ENCODE measurements at places on chromosomes 3 and 15.

DNA sequence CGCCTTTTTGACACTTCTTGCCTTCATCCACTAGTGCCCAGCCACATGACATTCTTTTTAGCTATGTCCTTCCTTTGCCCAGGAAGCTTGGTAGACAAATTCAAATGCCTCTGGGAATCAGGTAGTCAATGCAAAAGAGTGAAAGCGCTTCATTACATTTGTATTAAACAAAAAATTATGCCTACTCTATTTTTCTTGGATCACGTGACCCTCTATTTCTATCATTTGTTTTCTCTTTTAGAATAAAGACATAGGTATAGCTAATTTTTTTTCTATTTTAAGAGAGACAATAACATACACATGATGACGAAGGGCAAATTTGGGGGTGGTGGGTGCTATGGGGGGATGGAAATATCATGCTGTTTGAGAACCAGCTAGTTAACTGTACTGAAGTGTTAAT is 384.8 kb downstream of the C3orf38 start:
- DNase-seq, result no peak

DNA sequence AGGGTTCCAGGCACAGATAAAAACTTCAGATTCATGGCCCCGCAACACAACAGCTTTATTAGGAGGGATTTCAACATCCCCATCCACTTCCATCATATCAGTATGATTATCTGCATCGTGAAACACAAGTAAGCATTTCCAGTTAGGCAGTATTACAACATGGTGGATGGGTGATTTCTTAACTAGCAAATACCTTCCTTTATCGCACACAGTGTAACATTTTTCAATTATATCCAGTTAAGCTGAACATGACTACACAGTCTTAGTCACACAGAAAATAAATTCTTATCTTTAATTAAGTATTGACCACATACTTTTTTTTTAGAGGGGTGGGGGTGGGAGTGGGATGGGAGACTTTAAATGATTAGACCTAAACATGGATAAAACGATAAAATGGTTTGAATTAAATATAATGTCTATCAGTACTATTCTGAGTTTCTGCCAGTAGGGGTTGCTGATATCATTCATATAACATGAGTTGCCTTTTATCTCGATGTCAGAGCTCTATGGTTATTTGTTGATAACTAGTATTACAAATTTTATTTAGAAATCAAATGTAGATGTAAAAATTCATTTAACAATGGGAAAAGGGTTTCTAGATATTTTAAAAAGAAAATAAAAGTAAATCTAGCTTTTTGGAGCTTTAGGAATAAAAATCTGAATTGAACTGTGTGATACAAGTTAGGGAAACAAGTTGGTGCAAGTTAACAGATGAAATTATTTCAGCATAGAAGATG is 146.6 kb downstream of the TBL1XR1 start:
- peak; percentile 86 for DNase-seq

- DNase-seq, result peak; percentile 18
Observed at GRCh38 chr15:77287385-77287784, 132.5 kb downstream of the PEAK1 start.

DNA sequence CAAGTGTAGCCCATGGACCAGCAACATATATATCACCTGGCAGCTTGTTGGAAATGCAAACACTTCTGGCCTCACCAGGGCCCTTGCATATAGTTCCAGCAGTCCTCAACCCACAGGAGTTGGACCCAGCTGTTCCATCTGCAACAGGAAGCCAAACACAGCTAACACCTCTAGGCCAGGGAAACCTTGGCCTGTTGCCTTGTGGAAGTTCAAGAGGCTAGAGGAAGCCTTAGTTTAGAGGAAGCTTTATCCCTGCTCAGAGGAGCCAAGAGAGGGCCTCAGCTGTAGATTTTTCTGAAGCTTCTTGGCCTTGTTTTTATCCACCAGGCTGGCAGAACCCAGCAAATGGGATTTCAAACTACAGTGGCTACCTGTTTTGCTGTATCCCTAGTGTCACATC is 11.4 kb downstream of the FHIT start:
- no peak for DNase-seq

DNA sequence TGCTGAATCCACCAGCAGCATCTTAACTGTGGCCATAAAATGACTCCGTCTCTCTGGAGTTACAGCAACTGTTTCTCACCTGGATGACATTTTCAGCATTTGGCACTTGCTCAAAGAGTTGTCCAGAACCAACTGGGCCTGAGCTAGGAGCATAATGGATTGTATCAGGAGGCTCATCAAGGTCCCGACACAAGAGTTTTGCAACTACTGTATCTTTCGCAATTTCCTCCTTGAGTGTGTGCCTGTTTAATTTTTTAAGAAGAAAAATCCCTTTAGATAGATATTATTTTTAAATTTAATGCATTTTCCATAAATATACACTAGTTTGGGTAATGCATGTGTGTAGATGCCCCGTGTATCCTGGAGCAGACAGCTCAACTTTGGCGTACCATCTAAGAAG is 44.3 kb upstream of the C3orf49 start:
- no peak for DNase-seq

- DNase-seq, result no peak
Observed at GRCh38 chr3:42658091-42658770, 4.7 kb downstream of the ZBTB47 start.

DNA sequence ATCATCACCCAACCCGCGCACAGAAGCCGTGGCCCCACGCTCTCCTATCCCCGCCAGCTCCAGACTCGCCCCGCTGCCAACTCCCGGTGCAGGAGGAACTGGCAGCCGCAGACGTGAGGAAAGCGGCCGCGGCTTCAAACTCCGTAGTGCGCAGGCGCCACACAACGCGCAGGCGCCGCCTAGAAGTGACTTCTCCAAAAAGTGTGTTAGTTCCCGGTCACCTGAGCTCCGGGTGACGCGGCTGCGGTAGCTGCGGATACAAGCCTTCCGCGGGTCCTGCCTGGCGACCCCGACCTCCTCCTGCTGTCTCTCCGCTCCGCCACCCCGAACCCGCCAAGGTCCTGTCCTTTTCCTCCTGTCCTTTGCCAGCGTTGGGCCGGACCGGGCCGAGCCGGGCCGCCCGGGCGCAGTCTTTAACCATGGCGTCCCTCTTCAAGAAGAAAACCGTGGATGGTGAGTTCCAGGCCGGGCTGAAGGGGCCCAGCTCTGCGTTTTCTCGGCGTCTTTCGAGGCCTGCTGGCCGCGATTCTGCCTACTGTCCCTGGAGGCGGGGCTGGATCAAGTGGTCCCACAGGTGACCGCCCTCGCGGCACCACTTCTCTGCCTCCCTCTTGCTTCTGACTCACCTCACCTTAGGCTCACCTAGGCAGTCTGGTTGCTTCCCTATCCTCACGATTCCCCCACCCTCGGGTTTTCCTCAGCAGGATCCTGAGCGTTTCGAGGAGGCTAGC is at the start of gene CHMP2B:
Gene CHMP2B (plus strand): TSS at position 206 of the 731 bp plus-strand sequence. CDS start 214 bp downstream, at position 420.
- peak; percentile 93 for DNase-seq

- DNase-seq, result no peak
Observed at GRCh38 chr15:80604583-80605575, 90.2 kb upstream of the ABHD17C start.

- DNase-seq, result no peak
Observed at GRCh38 chr3:107100573-107100972, 276.7 kb upstream of the CCDC54 start.

DNA sequence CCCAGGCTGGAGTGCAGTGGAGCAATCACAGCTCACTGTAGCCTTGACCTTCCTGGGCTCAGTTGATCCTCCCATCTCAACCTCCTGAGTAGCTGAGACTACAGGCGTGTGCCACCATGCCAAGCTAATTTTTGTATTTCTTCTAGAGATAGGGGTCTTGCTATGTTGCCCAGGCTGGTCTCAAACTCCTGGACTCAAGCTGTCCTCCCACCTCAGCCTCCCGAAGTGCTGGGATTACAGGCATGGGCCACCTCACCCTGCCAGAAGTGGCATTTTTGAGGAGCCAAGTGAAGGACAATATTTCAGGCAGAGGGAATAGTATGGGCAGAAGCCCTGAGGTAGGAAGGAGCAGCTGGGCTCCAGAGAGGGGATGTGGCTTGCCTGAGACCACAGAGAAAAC is 4.7 kb downstream of the ANKDD1A start:
- DNase-seq, result no peak

DNA sequence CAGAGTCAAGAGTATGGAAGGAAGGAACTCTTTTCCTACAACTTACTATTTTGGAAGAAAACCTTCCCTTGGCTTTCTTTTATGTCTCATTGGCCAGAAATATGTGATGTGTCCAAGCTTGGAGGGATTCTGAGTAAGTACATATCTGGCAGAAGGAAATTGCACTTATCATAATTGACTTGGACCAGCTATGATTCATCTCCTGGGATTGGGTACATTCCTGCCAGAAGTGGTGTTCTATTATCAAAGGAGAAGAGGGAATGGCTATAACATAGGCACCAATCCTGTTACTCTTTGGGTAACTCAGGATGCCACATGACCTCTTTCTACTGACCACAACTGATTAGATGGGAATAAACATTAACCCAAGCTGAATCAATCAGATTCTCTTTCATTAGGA is 13.5 kb upstream of the DAZL start:
- no peak for DNase-seq
